ENCODE measurements at places on chromosomes 13 and 19.
A peak's percentile ranks its signal among the peaks of the same experiment; 100 is the strongest.

DNA sequence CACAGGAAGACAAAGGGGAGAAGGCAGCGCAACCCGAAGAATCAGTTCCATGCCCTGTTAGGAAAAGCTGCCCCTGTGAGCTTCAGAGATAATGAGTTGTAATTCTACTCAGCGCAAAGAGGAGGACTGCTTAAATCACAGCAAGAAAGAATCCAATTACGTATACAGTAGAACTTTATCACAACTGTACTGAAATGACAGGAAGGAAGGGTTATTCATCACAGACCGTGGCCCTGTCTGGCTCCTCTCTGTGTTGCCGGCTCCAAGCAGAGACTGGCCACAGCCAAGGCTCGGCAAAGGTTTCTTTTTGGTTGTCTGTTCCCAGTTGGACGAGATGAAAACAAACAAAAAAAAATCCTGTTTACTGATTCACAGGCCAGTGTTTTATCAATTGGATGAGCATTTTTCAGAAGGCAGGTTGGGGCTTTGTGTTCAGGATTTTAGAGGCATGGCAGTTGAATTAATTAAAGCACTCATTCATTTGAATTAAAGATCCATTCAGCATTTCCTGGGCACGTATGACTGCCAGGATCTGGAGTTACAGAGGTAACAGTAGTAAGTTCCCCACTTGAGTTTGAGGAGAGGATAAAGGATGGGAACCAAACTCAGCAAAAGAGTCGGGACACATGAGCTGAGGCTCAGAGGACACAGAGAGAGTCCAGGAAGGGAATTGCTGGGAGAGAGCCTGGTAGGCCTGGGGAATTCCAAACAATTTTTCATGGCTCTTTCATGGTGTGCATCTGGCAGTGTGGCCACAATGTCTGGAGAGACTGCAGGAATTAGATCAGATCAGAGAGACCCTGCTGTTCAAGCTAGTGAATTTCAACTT, 341.0 kb downstream of the DNAJC15 start:
- DNase-seq, result no peak

- peak; percentile 24 for DNase-seq
Measured at GRCh38 chr19:3034656-3035541, 5.8 kb upstream of the TLE2 start.

- DNase-seq, result no peak
Measured at GRCh38 chr13:92164822-92165221, 766.4 kb downstream of the GPC5 start.

DNA sequence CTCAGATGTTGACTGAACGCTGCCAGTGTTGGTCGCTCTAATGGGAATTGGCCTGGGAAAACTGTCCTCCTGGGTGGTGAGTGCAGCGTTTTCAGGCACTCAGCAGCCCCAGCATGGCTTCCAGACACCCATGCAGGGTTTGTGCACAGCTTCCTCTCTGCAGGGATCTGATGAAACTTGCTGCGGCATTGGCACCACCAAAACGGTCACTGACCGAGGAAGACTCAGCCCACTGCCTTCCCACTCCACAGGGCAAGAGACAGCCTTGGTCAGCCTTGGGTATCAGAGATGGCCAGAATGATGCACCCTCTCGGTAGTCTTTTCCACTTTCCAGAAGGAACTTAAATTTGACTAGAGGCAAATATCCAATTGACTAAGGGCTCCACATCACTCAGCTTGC, 398.9 kb downstream of the IRS2 start:
- DNase-seq, result no peak

DNA sequence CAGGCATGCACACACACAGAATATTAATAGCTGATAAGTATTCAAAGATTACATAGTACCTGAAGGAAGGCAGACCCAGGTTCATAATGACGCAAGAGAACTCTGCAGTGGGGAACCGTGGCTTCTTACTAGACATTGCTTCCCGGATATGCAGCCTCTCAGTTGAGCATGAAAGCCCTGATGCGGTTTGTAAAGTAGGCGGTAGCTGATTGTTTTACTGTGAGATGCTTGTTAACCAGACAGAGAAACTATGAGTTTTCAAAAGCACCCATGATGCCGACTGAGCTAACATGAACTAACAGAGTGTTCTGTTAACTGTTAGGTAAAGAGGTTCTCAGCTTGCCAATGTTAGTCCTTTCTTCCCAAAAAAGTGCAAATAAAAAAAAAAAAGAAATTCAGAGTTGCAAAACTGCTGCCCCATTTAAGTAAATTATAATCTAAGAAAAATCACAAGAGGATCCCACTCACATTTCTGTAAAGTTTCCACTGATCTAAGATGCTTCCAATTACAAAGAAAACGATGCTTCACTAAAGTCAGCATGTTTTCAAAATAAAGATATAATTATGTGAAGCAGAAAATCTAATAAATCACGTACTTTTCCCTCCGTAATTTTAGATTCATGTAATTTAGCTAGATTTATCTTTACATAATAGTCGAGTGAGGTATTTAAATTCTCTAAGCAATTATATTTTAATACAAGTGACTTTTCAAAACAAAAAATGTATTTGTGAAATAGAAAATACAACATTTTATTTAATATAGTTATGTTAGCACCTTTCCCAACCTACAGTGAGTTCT, 2.2 kb downstream of the FLT1 start:
- DNase-seq, result no peak

DNA sequence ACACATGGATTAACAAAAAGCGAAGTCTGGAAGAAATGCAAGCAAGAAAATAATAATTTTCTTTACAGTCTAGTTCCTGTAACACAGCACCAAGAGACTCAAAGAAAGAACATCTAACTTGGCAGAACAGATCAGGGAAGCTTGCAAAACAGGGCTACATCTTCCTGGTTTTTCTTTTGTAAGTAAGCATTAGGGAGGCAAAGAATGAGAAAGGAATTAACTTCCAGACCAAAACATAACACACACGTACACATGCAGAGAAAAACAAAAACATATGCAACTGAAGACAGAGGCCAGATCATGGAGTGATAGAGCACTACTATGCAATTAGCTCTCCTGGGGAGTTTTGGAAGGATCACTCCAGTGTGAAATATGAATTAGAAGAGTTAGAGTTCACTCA, 120.5 kb downstream of the DIAPH3 start:
- DNase-seq, result no peak

DNA sequence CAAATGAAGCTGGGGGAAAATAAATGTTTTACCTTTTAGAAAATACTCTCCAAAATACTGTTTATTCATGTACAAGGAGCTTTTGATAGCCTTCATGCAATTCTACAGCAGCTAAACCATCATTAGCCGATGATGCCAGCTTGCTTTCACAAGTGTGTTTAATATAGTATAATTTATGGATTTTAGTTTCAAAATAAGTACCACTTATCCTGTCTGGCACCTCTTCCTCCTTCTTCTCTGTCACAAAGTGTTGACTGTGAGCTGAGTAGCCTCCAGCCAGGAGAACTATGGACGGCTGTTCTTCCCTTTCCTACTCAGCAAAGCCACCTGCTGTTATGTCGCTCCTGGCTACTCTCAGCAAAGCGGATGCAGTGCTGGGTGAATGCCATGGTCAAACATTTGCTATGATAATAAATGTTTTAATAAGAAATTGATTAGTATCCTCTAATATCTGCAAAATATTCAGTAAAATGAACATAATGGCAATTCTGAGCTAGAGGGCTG, 238.2 kb downstream of the LIG4 start:
- DNase-seq, result no peak

GRCh38 chr19:24052811-24053210, 34.2 kb upstream of the ZNF254 start:
- no peak for DNase-seq

GRCh38 chr19:41945135-41945766, 13.9 kb downstream of the RABAC1 start:
- peak; percentile 73 for DNase-seq

- no peak for DNase-seq
Measured at GRCh38 chr13:49388091-49388635, 55.7 kb downstream of the CAB39L start.

- DNase-seq, result no peak
Measured at GRCh38 chr13:25965596-25965995, 86.2 kb downstream of the SHISA2 start.

- DNase-seq, result no peak
Measured at GRCh38 chr19:39936020-39936419, 1.6 kb upstream of the FCGBP start.

GRCh38 chr13:39567569-39567968, 35.4 kb downstream of the LHFPL6 start:
- no peak for DNase-seq

- no peak for DNase-seq
Measured at GRCh38 chr13:109192306-109192705, 562.9 kb downstream of the MYO16 start.

- no peak for DNase-seq
Measured at GRCh38 chr13:40191186-40191980, 475.1 kb downstream of the FOXO1 start.

- no peak for DNase-seq
Measured at GRCh38 chr19:8938576-8938975, 71.6 kb downstream of the MUC16 start.

DNA sequence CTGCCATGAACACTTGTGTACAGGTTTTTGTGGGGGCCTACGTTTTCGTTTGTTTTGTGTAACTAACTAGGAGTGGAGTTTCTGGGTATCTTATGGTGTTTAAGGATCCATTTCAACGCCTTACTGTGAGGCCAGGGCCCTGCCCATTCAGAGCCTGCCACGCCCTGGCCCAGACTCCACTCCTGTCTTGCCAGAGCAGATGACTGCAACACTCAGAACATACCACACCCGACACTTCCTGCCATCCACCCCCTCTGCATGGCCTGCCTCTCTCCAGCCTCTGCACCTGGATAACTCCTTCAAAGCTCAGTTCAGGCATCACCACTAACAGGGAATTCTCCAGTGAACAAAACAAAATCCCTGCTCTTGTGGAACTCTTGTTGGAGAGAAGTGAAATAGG, 43.2 kb downstream of the RGCC start:
- no peak for DNase-seq

- no peak for DNase-seq
Measured at GRCh38 chr13:20160306-20161274, at the start of gene GJA3. GJA3 (minus strand) TSS chr13:20161052; CDS start chr13:20143288, 17,764 bp downstream.

DNA sequence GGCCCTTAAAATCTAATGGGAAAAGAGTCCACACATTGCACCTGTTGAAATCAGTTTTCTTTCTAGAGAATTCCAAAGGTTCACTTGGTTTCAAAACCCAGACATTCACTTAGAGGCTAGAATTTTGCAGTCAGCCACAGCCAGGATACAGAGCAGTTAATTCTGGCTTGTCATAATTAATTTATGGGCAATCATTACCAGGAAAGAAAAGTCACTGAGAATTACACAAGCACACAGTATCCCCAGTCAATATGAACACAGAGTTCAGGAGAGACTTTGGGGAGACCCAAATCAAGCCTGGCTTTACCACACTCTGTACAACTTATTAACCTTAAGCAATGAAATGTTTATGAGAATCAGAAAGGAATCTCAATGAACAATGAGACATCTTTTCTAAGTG, 224.3 kb upstream of the SOX21 start:
- DNase-seq, result no peak

- no peak for DNase-seq
Measured at GRCh38 chr13:41613984-41614661, 156.8 kb downstream of the RGCC start.

- no peak for DNase-seq
Measured at GRCh38 chr13:32676242-32676641, 90.0 kb downstream of the PDS5B start.

DNA sequence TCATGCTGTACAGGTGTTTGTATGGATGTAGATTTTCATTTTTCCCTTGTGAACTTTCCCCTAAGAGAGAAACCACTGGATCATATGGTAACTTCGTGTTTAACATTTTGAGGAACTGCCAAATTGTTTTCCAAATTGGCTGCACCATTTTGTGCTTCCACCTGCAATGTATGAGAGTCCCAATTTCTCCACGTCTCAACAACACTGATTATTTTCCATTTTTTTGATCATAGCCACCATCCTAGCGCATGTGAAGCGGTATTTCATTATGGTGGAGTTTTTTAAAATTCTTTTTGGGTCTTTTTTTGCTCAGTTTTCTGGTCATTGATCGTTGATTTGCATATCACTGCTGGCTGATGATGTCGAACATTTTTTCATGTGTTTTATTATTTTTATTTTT, 5.0 kb downstream of the NDUFA13 start:
- no peak for DNase-seq

DNA sequence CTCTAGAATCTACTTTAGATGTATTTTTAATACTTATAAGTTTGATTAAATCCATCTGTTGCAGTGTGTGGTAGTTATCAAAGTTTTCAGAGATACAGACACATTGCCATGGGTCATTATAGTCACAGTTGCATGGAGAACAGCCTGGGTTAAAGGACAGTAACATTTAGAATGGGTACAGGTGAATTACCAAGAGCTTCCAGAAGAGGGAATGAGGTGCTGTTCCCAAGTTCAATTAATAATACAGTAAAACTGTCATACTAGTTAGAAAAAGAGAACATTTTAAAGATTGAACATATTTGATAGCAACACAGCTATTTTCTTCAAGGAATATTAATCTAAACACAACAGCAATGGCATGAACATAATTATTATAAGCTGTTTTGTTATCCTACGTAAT, 322.6 kb upstream of the SLC10A2 start:
- no peak for DNase-seq

DNA sequence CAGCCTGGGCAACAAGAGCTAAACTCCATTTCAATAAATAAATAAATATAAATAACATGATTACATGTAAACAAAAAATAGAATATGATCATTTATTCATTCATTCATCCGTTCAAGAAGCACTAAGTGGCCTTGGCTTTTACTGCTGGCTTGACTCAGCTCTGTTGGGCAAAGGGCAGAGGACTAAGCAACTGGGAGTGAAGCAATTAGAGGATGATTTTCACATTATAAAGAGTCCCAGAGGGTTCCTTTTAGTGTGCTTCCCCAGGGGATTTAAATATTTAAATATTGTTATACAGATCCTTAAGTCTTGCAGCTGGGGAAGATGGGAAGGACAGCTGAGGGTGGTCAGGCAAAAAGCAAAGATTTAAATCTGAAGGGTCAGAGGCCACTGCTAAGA, 34.9 kb upstream of the FLT1 start:
- no peak for DNase-seq

GRCh38 chr13:27793507-27794367, 1.5 kb downstream of the GSX1 start:
- DNase-seq, result no peak

- no peak for DNase-seq
Measured at GRCh38 chr19:40499320-40499719, 32.5 kb downstream of the SPTBN4 start.

DNA sequence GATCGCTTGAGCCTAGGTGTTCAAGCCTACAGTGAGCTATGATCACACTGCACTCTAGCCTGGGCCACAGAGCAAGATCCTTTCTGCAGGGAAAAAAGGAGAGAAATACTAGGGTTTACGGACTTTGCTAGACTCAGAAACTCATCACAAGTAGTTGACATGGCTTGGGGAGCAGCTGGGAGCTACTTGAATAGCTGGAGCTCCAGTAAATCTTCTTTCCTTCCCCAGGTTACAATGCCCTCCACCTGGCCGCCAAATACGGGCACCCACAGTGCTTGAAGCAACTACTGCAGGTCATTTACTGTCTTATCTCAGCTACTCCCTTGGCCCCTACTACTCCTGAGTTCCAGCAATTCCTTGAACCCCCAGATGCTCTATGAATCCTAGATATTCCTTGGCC, 19.3 kb downstream of the ANKRD24 start:
- DNase-seq, result no peak
